ENCODE measurements at places on chromosomes 16 and 17.

- DNase-seq, result no peak
Measured at GRCh38 chr17:9941305-9941704, 36.2 kb upstream of the RCVRN start.

DNA sequence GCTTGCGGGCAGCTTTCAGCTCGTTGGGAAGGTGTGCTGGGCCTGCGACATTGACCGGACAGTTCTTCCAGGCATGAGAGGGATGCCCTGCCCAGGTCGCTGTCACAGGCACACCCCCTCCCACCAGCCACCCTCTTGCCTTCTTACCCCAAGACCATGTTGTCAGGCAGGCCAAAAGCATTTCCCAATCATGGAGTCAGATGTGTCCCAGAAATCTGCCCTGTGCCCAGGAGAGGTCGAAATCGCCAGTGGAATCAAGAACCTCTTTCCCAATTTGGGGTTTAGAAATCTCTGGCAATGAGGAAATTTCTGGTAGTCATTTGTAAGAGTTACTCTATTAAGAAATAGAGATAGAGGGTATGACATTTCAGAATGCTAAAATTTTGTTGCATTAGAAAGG lies 177.1 kb downstream of the RAB11FIP4 start:
- no peak for DNase-seq

GRCh38 chr17:70158180-70158579 lies 11.2 kb upstream of the KCNJ2 start:
- DNase-seq, result no peak

GRCh38 chr17:81527591-81528383 lies at the start of gene FSCN2:
TSS of gene FSCN2 (plus strand) at chr17:81528377. CDS start at chr17:81528532, 155 bp downstream.
- DNase-seq, result no peak

GRCh38 chr16:2716948-2717347 lies 3.1 kb downstream of the PRSS27 start:
- DNase-seq, result no peak

DNA sequence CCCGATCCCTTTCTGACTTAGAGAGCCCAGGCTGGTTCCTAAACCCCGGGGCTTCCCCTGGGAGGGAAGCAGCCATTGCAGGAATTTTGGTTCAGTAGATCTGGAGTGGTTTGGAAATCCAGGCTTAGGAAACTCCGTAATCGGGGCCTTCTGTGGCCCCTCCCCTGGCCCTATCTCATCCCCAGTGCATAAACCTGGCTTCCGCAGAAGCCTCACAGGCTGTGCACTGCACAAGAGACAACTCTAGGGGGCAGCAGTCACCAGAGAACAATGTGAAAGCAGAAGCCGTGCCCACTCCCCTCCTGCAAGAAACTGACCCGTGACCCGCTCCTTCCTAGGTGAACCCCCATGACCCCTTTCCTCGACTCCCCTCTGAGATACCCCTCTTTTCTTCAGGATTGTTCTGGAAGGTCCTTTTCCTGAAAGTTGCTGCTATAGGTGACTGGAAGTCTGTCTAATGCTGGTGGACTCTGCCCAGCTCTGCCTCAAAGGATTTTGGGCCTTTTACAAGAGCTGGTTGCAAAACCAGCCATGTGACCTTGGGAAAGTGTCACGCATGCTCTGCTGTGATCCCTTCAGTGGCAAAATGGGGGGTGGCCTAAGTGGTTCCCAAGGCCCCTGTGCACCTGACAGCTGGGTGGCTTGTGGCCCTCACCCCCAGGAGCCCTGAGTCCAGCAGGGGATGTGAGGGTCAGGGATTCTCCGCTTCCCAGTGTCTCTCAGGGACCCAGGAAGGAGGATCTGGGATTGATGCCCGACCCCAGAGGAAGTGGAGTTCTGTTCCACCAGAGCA lies 14.4 kb downstream of the GUCY2D start:
- no peak for DNase-seq

DNA sequence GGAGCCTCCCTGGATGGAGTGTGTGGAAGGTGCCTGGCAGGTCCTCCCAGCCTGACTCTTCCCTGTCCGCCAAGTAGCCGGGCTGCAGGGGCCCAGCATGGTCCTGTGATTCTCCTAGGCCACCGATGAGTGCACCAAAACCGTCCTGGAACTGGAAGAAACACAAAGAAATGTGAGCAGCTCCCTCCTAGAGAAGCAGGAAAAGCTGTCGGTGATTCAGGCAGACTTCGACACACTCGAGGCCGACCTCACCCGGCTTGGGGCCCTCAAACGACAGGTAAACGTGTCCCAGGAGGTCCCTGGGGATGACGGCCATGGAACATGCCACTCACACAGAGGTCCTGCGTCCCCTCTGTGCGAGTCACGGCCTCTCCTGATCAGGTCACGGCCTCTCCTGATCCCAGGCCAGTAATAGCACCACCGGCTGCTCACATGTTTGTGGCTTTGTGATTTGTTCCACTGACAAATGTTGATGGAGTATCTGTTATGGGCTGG lies 4.2 kb upstream of the GAA start:
- no peak for DNase-seq

GRCh38 chr17:79039171-79039570 lies 15.2 kb downstream of the C1QTNF1 start:
- DNase-seq, result no peak

DNA sequence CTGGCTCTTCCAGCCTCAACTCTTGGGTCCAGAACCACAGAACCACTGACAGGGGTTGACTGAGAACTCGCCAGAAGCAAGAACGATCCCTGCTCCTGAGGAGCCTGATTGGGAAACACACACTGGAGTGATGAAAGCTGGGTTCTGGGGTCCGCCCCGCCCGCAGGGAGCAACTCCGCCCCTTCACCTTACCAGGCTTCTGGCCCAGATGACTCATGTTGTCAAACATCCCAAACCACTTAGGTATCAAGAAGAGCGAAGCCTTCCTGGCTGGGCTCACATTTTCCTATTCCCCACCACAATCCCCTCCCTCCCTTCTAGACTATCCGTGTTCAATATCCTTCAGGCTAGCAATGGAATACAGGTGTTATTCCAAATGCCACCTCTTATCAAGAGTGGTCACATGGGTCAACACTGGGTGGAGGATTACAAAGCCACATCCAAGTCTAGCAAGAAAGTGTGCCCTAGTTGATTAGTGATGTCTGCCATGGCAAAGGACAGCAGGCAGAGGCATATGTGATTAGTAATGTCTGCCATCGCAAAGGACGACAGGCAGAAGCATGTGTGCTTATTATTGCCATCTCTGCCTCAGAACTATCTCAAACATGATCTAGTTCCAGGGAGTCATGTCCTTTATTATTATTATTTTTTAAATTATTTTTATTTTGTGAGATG lies 70.5 kb downstream of the TIMM22 start:
- DNase-seq, result no peak

- no peak for DNase-seq
Measured at GRCh38 chr17:539766-540165, 174.9 kb downstream of the VPS53 start.

DNA sequence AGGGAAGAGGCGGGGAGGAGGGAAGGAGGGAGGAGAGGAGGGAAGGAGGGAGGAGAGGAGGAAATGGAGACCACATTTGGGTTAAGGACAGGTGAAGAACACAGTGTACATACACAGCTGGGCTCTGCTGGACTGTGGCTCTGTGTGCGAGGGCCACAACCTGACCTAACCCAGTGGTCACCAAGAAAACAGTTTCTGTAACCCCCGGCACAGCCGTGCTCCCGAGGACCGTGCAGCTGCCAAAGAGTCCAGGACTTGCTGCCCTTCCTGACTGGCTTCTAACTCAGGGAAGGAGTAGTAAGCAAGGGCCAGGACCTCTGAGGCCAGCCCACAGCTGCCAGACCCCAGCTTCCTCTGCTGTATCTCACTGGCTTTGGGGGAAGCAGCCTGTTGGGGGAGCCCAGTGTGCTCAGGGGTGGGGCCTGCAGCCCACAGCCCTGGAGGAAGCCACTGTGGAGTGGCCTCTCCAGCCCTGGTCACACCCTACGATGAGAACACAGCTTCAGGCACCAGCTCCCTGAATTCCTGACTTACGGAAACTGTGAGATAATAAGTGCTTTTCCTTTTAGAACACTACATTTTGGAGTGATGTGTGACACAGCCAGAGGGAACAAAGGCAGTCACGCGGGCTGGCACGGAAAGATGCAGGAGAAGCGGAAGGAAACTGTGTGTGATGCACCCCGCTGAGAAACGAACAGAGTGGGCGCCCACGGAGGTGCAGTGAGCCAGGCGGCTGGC lies 32.3 kb downstream of the SLC7A5 start:
- no peak for DNase-seq

GRCh38 chr17:44203731-44204440 lies 4.2 kb upstream of the ATXN7L3 start:
- no peak for DNase-seq

DNA sequence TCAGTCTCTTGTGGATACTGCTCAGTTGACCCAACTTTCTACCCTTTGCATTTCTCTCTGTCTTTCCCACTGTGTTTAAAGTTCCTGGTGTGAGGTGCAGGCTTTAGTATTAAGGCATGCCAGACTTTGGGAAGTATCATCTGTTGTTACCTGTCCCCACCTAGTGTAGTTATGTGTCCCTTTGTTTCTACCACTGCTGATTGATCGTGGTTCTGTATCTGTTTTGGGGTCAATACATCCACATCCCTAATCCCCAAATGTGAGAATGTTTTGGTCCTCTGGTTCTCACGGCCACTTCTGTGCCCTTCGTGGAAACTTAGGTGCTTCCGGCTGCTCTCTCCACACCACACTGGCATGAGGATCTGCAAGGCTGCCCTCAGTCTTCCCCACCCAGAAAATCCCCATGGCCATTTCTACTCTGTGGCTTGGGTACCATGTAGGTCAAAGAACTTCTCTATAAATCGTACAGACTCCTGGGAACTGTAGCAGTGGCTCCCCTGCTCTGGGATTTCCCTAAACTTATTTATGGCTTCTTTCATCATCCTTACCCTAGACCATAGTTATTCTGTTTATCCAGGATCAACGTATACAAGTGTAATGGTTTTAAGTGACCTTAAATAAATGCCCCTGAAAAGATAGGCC lies 443.2 kb downstream of the XYLT1 start:
- no peak for DNase-seq

GRCh38 chr16:28876973-28877654 lies 1.2 kb upstream of the ATP2A1 start:
- no peak for DNase-seq

- DNase-seq, result no peak
Measured at GRCh38 chr16:20904507-20905081, 4.0 kb downstream of the LYRM1 start.

GRCh38 chr17:11901931-11902330 lies 95.3 kb downstream of the ZNF18 start:
- DNase-seq, result no peak

DNA sequence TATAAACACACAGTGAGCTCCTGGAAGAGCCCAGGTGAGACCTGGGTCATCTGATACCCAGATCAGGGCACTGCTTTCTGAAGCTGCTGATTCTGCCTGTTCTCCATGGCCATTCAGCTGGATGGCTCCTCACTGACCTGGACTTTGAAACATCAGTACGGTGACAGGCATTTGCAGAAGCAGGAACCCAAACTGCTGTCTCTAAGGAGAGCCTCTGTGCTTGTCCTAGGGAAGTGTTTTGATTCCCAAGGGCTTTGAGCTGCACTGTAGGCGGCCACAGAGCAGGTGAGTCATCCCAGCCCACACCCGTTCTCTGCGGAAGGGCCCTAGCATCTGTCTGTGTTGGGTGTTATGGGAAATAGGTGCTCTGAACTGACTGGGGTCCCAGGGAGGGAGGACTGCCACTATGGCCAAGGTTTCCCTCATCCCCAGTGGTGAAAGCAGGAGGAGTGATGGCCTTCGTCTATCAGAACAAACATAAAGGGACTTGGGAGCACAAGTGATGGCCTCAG lies 60.7 kb upstream of the ADCY9 start:
- DNase-seq, result no peak

- no peak for DNase-seq
Measured at GRCh38 chr17:13030459-13031300, 12.9 kb upstream of the ELAC2 start.

- no peak for DNase-seq
Measured at GRCh38 chr16:50644245-50644644, 36.9 kb downstream of the SNX20 start.

DNA sequence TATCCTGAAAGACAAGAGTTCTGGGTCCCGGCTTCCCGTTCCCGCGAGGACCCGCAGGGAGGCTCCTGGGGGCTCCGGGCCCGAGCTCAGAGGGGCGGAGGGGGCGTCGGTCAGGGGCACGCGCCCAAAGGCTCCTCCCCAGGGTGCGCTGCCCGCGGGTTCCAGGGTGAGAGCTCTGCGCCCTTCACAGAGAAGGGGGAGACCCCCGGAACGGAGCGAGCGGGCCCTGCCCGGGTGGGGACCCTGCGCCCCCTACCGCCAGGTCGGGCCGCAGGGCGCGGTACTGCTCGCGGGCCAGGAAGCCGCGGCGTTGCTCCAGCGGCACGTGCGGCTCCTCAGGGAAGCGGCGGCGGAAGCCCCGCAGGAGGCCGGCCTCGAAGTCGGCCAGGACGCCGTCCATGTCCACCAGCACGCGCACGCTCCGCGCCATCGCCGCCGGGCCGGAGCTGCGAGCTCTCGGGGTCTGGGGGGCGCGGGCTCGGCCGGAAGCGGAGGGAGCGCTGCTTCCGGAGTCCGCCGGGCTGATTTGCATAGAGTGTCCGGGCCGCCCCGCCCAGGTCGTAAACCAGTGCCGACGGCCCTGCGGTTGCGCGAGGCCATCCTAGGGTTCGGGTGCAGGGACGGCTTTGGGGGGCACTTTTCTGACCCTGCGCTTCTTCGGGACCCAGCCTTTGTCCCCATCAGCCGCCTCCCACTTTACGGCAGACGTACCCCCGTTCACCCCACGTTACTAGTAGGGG lies at the start of gene NT5C:
TSS of gene NT5C (minus strand) at position 465 of the 740 bp plus-strand sequence. CDS start at position 430, 35 bp downstream.
- peak; percentile 26 for DNase-seq

- DNase-seq, result no peak
Measured at GRCh38 chr17:62796291-62796690, 11.8 kb downstream of the MARCHF10 start.

DNA sequence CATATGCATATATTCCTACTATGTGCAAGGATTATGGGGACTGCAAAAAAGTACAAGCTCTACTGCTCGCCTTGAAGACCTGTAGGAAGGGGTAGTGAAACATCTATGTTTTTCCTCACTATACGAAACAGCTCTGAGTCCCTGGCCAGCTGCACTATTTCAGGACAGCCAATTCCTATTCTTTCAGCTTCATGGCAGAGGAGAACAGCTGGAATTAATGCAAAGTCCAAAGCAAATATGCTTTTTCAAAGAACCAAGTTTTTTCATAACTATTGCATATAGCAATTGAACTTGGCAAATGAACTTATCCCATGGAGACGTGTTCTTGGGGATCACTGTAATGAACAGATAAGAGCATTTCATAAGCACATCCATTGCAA lies 122.3 kb downstream of the SPACA3 start:
- no peak for DNase-seq

GRCh38 chr17:41868568-41868967 lies 3.3 kb upstream of the KLHL11 start:
- no peak for DNase-seq

GRCh38 chr17:80751946-80752581 lies 207.4 kb downstream of the RPTOR start:
- DNase-seq, result no peak
